ENCODE measurements at places on chromosomes 7 and 10.

- DNase-seq = no peak
Measured at GRCh38 chr7:101332026-101332425, 10.4 kb upstream of the IFT22 start.

- peak; percentile 74 for DNase-seq
Measured at GRCh38 chr7:148242294-148242821, 348.2 kb upstream of the C7orf33 start.

DNA sequence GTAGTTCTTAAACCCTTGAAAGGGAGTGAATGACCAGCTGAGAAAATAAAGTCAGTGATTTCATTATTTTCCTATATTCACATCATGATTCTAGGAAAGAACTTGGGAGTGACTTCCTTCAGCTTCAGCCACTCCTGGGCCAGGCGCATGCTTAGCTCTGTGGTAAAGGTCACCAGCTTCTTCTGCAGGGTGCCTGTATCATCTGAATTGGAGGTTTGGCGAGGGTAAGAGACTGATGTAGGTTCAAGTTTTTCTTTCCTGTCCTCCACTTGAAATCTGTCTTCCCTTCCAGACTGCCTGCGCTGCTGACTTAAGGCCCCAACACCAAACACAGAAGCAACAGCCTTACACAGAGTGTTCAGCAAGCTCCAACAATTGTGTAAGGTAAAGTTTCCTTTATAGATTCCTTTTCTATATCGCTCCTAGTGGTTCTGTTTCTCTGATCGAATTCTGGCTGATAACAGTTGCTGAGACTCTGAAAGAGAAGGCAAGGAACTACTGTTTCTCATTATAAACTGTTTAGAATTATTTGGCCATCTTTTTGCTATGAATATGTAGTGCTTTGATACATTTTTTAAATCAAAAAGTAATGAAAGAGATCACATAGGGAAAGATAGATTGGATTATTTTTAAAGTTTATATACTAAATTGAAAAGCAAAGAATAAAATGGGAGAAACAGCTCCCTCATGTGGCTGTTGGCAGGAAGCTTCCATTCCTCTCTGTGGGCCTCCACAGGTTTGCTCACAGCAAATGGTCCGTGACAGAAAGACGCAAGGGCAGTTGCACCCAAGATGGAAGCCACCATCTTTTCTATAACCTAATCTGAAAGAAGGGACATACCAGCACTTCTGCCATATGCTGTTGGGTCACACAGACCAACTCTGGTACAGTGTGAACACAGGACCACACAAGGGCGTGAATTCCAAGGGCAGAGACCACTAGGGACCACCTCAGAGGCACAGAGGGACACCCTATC, 14.0 kb downstream of the GATAD1 start:
- peak; percentile 23 for DNase-seq

- no peak for DNase-seq
Measured at GRCh38 chr10:114084215-114084614, 40.5 kb downstream of the ADRB1 start.

DNA sequence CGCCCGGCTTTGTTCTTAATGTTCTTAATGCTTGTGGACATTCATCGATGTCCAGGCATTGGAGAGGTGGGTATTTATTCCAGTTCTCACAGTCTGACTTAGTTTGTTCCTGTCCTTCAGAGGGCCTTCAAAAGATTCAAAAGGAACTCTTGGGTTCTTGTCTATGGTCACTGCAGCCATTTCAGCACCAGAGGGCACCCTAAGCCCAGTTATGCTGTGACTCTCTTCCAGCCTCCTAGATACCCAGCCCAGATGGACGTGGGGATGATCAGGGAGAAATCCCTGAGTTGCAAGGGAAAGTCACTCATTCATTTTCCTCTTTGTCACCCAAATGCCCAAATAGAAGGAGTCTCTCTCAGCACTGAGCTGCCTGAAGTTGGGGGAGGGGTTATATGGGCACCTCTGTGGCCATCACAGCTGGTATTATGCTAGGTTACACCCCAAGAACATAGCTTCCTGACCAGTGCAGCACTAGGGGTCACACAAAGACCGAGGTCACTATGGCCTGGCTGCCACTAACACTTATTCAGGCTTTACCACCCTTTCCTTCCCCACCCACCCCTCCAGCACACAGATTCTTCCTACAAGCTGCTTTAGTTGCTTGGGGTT, 26.5 kb upstream of the CCDC126 start:
- DNase-seq = peak; percentile 43
